Central memory CD4-positive, alpha-beta T cell (primary cell): ENCODE measurements at places on chromosomes 6 and 20.

DNA sequence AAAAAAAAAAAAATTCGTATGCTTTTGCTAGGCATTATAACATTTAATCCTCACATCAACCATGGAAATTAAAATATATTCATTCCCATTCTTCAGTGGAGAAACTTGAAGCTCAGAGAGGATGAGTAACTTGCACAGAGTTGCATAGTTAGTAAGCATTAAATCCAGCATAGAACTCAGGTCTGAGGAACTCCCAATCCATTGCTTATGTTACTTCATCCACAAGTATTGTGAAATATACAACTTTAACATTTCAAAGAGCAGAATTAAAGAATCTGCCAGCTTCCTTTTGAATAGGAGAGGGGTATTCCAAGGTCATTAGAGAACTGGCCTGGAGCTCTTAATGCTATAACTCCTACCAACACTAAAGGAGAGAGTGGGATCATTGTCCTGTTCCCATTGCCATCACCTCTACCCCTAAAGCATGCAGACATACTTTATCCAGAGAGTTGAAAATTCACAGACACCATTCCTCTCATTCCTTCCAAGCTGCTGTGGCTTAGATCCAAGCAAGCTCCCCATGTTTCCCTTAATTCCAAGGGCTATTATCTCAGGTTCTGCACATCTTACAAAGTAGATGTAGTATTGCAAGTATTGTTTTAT is 91.9 kb downstream of the FLRT3 start:
- no peak for DNase-seq

DNA sequence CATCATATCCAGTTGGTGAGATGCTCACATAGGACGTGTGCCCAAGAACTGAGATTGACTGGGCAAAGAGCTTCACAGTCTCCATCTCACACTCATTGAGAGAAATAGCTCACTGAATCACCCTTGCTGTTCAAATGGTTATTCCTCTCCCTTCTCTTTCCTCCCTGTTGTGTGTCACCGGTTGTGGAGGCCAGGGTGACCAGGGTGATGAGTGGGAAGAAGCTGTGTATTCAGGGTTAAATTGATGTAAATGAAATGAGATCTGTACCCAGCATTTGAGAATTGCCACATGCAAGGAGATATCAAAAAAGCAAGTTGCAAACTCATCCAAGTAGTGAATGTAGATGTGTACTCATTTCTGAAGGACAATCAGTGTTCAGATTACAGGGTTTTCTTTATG is 36.6 kb upstream of the VAPB start:
- no peak for DNase-seq

- no peak for DNase-seq
Observed at GRCh38 chr20:40283689-40284088, 405.3 kb downstream of the MAFB start.

GRCh38 chr20:49635866-49636265 is 67.9 kb upstream of the PTGIS start:
- DNase-seq: no peak

GRCh38 chr20:44576297-44576696 is 6.1 kb upstream of the PKIG start:
- DNase-seq: no peak

GRCh38 chr20:1627200-1627550 is 7.4 kb upstream of the SIRPB1 start:
- no peak for DNase-seq

DNA sequence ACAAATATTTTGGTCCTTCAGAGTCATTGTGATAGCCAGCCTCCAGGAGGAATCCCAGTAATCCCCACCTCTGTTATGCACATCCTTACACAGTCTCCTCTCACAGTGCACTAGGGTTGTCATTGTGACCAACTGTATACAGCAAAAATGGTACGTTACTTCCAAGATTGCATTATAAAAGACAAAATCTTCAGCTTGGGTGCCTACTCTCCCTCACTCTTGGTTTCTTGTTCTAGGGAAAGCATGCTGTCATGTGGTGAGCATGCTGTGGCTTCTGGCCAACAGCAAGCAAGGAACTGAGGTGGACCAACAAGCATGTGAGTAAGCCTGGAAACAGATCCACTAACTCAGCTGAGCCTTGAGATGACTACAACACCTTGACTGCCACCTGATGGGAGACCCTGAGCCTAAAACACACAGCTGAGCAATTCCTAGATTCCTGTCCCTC is 130.1 kb upstream of the DST start:
- DNase-seq: no peak

DNA sequence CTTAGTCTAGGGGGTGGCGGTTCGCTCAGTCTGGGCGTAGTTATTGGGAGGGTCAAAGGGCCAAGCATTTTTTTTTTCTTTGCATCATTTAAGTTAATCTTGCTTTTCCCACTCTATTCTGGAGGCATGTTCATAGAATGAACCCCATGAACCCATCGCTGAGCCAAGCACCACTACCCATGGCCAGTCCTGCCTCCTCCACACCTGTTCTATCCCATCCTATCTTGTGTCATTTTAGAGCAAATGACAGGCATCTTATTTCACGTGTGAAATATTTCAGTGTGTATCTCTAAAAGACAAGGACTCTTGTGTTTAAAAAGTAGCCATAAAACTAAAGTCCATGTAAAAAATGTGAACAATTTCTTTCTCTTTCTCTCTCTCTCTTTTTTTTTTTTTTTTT is 13.9 kb downstream of the SRC start:
- DNase-seq: no peak

GRCh38 chr6:119791736-119792135 is 442.2 kb upstream of the MAN1A1 start:
- no peak for DNase-seq

- DNase-seq: no peak
Observed at GRCh38 chr6:45721665-45722064, 294.0 kb downstream of the CLIC5 start.

- DNase-seq: peak; percentile 8
Observed at GRCh38 chr6:89970609-89971337, 76.5 kb downstream of the GJA10 start.

GRCh38 chr6:2848851-2849250 is 7.2 kb upstream of the SERPINB1 start:
- peak; percentile 69 for DNase-seq

- DNase-seq: no peak
Observed at GRCh38 chr6:4371207-4371921, 236.0 kb upstream of the ECI2 start.

DNA sequence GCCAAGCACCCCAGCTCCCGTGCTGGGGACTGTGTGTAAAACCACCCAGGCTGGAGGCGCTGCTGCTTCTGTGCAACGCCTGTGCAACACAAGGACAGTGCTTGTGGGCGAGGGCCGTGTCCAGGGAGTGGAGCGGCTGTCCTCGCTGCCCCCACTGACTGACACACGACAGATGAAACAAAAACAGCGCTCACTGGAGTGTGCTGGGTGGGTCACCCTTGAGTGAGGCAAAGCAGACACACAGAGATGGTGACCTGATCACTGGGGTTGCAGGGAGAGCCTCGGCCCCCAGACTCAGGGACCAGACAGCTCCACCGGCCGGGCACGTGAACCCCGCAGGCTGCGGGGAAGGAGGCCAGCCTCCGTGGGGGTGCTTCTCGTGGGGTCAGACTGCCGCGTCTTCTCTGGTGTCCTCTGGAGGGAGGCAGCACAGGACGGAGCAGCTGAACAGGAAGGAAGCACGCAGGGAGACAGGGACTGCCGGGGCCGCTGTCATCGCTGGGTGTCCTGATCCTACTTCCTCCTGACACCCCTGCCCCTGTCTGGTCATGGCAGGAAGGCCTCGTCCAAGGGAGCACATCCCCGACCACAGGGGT is 75.9 kb upstream of the CST7 start:
- no peak for DNase-seq

- no peak for DNase-seq
Observed at GRCh38 chr6:130203370-130203769, 19.4 kb downstream of the SAMD3 start.

GRCh38 chr20:41078329-41078728 is 49.7 kb downstream of the TOP1 start:
- no peak for DNase-seq

DNA sequence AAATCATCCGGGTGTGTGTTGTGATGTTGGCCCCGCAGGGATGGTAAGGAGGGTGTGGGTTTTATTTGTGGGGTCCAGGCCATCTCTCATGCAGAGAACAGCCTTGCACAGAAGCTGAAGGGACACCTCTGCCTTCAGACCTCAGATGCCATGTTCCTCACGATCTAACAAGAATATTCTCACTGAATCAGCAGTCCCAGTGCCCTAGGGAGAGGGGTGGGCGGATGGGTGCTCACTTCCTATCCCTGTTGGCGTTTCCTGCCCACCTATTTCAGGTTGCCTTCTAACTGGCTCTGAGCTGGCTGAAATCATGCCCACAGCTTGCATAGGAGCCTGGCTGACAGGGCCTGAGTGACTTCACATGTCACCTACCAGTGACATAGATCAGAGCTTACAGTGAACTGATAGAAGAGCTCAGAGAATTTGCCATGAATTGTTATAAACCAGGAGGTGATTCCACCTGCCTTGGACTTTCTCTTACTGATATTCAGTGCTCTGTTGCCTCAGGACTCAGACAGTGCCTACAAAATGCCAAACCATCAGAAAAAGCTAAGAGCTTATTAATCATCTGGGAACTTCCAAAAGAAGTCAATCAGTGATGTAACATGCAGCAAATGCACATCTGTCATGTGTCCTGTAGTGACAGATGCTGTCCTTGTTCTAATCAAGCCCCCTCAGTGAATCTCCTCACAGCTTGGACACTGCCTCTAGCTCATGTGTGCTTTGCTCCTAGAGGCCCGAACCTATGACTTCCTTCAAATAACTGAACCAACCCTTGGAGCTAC is 285.8 kb upstream of the PRND start:
- DNase-seq: no peak
